ENCODE measurements at places on chromosomes 11 and 22. TPM values are rescaled to one million over a fixed set of nuclear protein-coding genes. Genes with fewer than 3 reads are reported as not detected.
A peak's percentile ranks its signal among the peaks of the same experiment; 100 is the strongest.

Gene TAF1D
- total RNA-seq = 147 TPM

Gene NCF4
- total RNA-seq = not detected

Gene TRPC6
- 3.1 TPM for total RNA-seq

Gene SMIM35
- not detected for total RNA-seq

Gene BACE1
- total RNA-seq = 29.2 TPM

Gene C11orf16
- total RNA-seq = not detected

Gene SF3B2
- 164 TPM for total RNA-seq

Gene CCDC82
- total RNA-seq = 4.1 TPM

Gene KLHL35
- 1.4 TPM for total RNA-seq

Gene ABCG4
- total RNA-seq = under 0.01 TPM

Gene CARD18
- total RNA-seq = not detected

Gene APOA4
- not detected for total RNA-seq

- no peak overlapping the region for H3K4me3 ChIP-seq
- no peaks in the 10 kb centered on the region for H3K36me3 ChIP-seq
- DNase-seq = no peak
- peaks cover 4% of the 10 kb centered on the region for H3K4me1 ChIP-seq
- H3K27ac ChIP-seq = no peak overlapping the region
Measured at GRCh38 chr11:23315286-23315685, 455.0 kb upstream of the CCDC179 start.

GRCh38 chr11:10095412-10096208, 198.4 kb downstream of the SBF2 start:
- no peak for DNase-seq
- H3K27ac ChIP-seq = no peak overlapping the region
- H3K36me3 ChIP-seq = peaks cover 4% of the 10 kb centered on the region
- H3K27me3 ChIP-seq = no peaks in the 10 kb centered on the region
- H3K4me3 ChIP-seq = no peak overlapping the region

DNA sequence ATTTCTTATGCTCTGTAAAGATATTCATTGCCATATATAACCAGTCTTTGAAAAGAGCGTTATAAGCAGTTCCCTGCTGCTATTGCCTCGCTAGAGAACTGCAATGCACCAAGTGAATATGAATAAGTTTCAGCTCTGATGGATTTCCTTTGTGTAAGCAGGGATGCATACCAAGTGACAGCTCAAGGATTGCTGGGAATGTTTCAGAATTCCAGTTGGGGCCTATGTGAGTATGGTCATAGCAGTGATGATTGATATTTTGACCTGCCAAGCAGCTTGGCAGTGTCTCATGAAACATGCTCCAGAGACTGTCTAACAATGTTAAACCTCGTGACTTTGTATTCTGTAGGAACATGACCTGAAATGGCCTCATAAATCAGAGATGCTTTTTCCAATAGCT, 312.6 kb downstream of the C11orf87 start:
- DNase-seq = peak; percentile 10
- no peaks in the 10 kb centered on the region for H3K27me3 ChIP-seq
- H3K4me3 ChIP-seq = no peak overlapping the region
- no peaks in the 10 kb centered on the region for H3K4me1 ChIP-seq

DNA sequence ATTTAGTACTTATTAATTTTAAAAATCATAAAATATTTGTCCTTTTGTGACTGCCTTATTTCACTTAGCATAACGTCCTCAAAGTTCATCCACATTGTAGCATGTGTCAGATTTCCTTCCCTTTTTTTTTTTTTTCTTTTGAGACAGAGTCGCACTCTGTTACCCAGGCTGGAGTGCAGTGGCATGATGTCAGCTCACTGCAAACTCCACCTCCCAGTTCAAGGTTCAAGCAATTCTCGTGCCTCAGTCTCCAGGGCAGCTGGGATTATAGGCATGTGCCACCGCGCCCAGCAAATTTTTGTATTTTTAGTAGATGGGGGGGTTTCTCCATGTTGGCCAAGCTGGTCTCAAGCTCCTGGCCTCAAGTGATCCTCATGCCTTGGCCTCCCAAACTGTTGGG, 10.6 kb downstream of the RAB6A start:
- H3K4me1 ChIP-seq = no peaks in the 10 kb centered on the region
- H3K4me3 ChIP-seq = no peak overlapping the region
- DNase-seq = no peak
- H3K36me3 ChIP-seq = peaks cover 4% of the 10 kb centered on the region
- no peaks in the 10 kb centered on the region for H3K27me3 ChIP-seq

DNA sequence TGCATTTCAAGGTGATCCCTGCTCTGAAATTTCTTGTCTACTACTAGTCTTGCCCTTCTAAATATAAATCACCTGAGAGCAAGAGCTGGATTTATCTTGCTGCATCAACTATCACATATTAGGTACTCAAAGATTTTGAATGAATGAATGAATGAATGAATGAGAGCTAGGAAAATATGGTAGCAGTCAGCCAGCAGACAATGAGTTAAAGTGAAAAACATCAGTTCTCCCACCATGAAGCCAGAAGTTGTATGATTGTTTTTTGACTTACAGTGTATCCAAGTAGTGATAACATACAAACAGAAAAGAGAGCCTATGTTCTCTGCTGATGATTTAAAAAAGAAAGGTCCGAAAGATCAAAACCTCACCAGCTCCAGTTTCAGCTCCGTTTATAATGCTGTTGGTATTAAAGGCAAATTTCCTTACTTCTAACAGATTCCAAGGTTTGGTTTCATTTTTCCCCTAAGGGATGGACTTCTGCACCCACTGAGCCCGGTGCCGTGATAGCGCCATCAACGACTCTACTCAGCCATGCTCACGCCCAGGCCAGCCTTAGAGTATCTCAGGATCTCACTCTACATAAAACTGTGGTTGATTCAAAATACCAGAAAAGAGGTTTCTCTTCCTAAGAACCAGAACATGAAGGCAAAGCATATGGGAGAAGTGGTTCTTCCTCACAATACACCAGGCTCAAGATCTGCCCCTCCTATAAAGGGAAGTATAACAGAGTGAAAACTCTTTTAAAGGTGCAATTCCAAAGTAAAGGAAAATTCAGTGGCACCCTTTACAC, 92.0 kb downstream of the SGSM3 start:
- H3K36me3 ChIP-seq = peaks cover 16% of the 10 kb centered on the region
- H3K27ac ChIP-seq = no peak overlapping the region
- DNase-seq = no peak

DNA sequence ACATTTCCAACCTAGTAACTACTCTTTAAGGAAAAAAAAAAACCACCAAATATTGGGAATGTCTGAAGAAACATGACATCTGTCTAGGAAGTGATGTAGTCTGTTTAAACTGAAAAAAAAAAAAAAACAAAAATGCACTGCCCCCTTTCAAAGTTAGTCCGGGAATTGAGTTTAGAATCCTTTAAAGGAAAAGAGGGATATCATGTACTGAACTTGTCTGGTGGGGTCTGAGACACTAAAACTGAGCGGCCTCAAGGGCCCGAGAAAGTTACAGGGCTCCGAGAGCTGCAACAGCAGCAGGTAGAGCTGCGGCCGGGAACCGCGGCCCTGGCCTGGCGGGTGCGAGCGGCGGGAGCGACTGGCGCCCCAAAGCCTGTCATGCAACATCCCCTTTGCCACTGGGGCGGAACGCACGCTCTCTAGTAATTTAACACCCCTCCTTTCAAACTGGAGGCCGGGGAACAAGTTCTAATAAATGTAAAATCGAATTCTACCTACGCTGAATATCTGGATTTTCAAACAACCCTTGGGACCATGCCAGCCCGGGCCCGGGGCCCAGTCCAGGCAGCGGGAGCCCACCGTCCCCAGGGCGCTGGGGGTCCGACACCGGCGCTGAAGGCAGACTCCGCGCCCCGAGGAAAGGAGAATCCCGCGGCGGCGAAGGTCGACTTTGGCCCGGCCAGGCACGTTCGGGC, 736 bp downstream of the RDX start:
- H3K27ac ChIP-seq = peak overlapping the region; percentile 89
- DNase-seq = peak; percentile 40
- peak overlapping the region; percentile 99 for H3K4me3 ChIP-seq
- H3K36me3 ChIP-seq = no peaks in the 10 kb centered on the region
- no peaks in the 10 kb centered on the region for H3K27me3 ChIP-seq

DNA sequence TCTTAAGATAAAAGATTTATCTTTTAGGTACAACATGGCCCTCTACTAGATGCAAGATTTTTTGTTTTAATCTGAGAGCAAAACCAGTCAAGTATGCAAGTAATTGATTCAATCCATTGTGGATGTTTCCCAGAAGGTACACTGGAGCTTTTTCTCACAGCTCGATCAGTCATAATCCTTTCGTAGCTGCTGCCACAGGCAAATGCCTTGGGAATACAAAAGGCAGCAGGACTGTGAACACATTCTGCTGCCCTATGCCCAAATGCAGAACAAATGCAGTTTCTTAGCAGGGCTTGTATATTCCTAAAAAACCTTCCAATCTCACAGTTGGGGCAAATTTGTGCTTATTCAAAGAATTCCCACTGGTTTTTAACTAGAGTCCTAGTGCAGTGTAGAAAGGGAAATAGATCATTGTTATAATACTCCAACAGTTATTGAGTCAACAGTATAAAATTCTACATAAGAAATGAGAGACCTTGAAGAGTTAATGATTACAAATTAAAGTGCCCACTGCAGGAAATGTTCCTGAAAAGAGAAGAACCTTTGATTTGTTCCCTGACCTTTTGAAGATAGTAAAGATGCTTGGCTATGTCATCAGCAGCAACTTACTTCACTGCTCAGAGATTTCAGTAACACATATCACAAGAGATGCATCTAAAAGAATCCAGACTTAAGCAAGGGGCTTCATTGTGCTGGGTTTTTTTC, 14.1 kb downstream of the LPXN start:
- H3K4me3 ChIP-seq = no peak overlapping the region
- H3K27ac ChIP-seq = no peak overlapping the region

GRCh38 chr22:50281957-50282356, 11.8 kb upstream of the MAPK11 start:
- H3K4me1 ChIP-seq = peaks cover 8% of the 10 kb centered on the region
- no peaks in the 10 kb centered on the region for H3K27me3 ChIP-seq
- peak overlapping the region; percentile 74 for H3K27ac ChIP-seq
- H3K36me3 ChIP-seq = peaks cover 89% of the 10 kb centered on the region
- H3K4me3 ChIP-seq = no peak overlapping the region

GRCh38 chr11:80186692-80187091, 745.9 kb upstream of the TENM4 start:
- no peak for DNase-seq
- no peak overlapping the region for H3K4me3 ChIP-seq
- no peak overlapping the region for H3K27ac ChIP-seq
- H3K36me3 ChIP-seq = no peaks in the 10 kb centered on the region
- H3K27me3 ChIP-seq = no peaks in the 10 kb centered on the region

GRCh38 chr11:82960779-82961143, 59.2 kb downstream of the DDIAS start:
- DNase-seq = no peak
- no peak overlapping the region for H3K27ac ChIP-seq
- H3K36me3 ChIP-seq = no peaks in the 10 kb centered on the region
- no peak overlapping the region for H3K4me3 ChIP-seq
- 0 out of 2 replicates have a peak, but pooled peaks cover under 1% of the 10 kb centered on the region for H3K4me1 ChIP-seq
- no peaks in the 10 kb centered on the region for H3K27me3 ChIP-seq

GRCh38 chr11:103326070-103326794, 217.0 kb downstream of the DYNC2H1 start:
- peak overlapping the region; percentile 34 for H3K27ac ChIP-seq
- peak; percentile 78 for DNase-seq
- no peaks in the 10 kb centered on the region for H3K27me3 ChIP-seq

GRCh38 chr22:45777852-45778375, 106.3 kb downstream of the ATXN10 start:
- H3K4me3 ChIP-seq = no peak overlapping the region
- H3K4me1 ChIP-seq = peaks cover 6% of the 10 kb centered on the region
- H3K36me3 ChIP-seq = peaks cover 4% of the 10 kb centered on the region
- no peaks in the 10 kb centered on the region for H3K27me3 ChIP-seq
- H3K27ac ChIP-seq = no peak overlapping the region

DNA sequence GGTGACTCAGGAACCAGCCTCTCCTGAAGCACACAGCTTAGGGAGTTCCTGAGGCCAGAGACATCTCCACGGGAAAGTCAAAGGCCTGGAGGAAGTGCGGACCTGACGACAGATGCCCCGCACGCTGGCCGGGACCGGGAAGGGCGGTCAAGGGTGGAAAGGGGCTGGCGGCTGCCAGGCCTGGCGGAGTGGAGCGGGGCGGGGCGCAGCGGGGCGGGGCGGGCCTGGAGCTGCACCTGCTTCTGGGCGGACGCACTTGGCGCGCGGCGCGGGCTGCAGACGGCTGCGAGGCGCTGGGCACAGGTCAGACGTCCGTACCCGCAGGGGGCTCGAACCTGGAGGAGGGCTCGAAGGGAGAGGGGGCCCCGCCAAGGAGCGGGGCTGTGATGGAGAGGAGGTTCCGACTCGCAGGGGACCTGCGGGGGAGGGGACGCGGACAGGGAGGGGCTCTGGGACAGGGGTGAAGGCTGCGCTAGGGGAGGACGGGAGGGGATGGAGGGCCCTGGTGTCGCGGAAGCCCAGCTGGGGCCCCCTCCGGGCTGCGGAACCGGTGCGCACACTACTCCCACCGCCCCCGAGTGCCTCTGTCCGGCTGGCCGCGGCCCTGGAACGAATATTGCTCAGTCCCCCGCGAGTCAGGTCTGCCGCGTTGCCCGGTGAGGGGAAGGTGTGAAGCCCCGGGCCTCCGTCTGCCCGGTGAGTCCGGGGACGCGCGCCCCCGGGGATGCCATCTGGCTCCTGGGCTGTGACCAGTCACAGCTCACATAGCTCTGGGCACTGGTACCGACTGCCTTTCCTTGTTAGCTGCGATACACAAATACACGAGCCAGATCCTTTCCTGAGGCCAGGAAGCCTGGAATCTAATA, at the start of gene TMEM45B:
TMEM45B (plus strand) TSS at position 253 of the 866 bp plus-strand sequence. CDS start 36,635 bp downstream, outside the sequence.
- H3K36me3 ChIP-seq = no peaks in the 10 kb centered on the region
- DNase-seq = no peak
- no peak within 1 kb of the TSS for H3K4me3 ChIP-seq
- H3K27ac ChIP-seq = no peak within 1 kb of the TSS
- no peaks in the 10 kb centered on the region for H3K4me1 ChIP-seq

- no peak overlapping the region for H3K4me3 ChIP-seq
- no peaks in the 10 kb centered on the region for H3K36me3 ChIP-seq
- H3K27me3 ChIP-seq = peaks cover 78% of the 10 kb centered on the region
- H3K4me1 ChIP-seq = no peaks in the 10 kb centered on the region
Measured at GRCh38 chr11:119739975-119740374, 11.0 kb upstream of the NECTIN1 start.
